Astrocyte (in vitro differentiated cells and primary cell): ENCODE measurements at places on chromosomes 16 and 17. TPM values are rescaled to one million over a fixed set of nuclear protein-coding genes. Genes with fewer than 3 reads are reported as not detected.

DNA sequence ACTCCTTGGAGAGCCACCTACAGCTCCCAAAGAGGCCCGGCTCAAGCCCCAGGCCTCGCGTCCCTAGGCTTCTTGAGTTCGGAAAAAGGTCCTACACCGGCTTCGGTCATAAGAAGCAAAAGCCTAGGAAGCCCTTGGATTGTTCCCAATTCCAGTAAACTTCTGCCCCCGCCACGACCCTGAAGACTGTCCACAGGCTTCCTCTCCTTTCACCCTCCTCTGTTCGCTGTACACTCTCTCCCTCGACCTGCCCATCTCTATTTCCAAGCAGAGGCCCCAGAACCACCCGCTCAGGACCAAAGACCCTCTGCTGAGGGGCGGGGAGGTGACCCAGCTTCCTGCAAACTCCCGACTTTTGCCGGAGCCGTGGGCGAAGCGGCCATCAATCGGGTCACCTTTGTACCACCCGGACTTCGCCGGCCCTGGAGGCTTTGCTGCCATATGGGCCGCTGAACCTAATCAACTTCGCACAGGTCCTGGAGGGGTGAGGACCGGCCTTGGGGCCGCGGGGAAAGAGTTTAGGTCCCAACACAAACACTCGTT lies 2.7 kb downstream of the HOXB2 start:
- H3K27me3 ChIP-seq, result peaks cover 27% of the 10 kb centered on the region
- peaks cover 40% of the 10 kb centered on the region for H3K4me1 ChIP-seq
- peak overlapping the region; percentile 95 for H3K27ac ChIP-seq
- no peaks in the 10 kb centered on the region for H3K36me3 ChIP-seq

DNA sequence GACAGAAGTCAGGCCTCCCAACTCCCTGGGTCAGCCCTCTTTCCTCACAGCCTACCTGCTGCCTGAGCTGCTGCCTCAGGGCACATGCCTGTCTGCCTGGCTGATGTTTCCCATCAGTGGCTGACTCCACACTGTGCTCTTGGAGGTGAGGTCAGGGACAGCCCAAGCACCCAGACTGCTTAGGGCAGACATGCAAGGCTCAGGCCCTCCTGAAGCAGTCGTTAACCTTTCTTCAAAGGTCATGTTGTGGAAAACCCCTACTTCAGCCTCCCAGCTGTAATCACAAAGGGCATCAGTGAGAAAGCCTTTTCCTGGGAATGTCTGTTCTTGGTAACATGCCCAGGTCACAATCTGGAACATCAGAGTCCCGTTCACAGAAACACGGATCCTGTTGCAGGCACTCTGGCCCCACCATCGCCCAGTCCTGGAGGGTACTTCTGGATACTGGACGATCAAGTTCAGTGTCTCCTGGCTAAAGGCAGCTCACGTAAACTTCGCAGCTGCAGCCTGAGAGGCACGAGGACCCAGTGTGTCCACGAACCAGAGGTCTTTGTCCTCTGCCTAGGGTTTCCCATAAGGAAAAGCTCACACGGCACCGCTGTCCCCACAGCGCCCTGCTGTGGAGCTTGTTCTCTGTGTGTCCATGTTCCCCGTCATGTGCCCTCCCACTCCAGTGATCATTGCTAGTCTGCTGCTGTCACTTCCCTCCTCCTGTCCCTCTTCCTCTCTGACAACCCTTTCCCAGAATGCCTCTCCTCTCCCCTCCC lies 54.9 kb downstream of the GNAO1 start:
- H3K4me3 ChIP-seq, result no peak overlapping the region
- peak; percentile 3 for DNase-seq
- H3K27me3 ChIP-seq, result no peaks in the 10 kb centered on the region
- no peaks in the 10 kb centered on the region for H3K36me3 ChIP-seq

DNA sequence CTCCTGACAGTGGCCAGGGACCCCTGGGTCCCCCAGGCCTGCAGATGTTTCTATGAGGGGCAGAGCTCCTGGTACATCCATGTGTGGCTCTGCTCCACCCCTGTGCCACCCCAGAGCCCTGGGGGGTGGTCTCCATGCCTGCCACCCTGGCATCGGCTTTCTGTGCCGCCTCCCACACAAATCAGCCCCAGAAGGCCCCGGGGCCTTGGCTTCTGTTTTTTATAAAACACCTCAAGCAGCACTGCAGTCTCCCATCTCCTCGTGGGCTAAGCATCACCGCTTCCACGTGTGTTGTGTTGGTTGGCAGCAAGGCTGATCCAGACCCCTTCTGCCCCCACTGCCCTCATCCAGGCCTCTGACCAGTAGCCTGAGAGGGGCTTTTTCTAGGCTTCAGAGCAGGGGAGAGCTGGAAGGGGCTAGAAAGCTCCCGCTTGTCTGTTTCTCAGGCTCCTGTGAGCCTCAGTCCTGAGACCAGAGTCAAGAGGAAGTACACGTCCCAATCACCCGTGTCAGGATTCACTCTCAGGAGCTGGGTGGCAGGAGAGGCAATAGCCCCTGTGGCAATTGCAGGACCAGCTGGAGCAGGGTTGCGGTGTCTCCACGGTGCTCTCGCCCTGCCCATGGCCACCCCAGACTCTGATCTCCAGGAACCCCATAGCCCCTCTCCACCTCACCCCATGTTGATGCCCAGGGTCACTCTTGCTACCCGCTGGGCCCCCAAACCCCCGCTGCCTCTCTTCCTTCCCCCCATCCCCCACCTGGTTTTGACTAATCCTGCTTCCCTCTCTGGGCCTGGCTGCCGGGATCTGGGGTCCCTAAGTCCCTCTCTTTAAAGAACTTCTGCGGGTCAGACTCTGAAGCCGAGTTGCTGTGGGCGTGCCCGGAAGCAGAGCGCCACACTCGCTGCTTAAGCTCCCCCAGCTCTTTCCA lies 25.1 kb downstream of the C1QTNF1 start:
- H3K4me3 ChIP-seq, result no peak overlapping the region
- peaks cover 6% of the 10 kb centered on the region for H3K4me1 ChIP-seq
- DNase-seq, result no peak
- no peaks in the 10 kb centered on the region for H3K36me3 ChIP-seq
- no peak overlapping the region for H3K27ac ChIP-seq

E4F1 gene
- total RNA-seq, result 22.5 and 22.8 TPM in 2 replicates
